ENCODE measurements at places on chromosomes 4 and X. TPM values are rescaled to one million over a fixed set of nuclear protein-coding genes. Genes with fewer than 3 reads are reported as not detected.

Gene NHS
- 5.3 TPM for total RNA-seq

Gene PFKFB1
- total RNA-seq: 0.49 TPM

Gene CSAG3
- 5.5 TPM for total RNA-seq

Gene NKX3-2
- total RNA-seq: 4.5 TPM

Gene SAGE1
- total RNA-seq: 0.15 TPM

Gene NELFA
- 30.2 TPM for total RNA-seq

Gene ADH1C
- not detected for total RNA-seq

Gene TREX2
- 1.5 TPM for total RNA-seq

Gene RHOXF2B
- total RNA-seq: not detected

Gene FRMD7
- total RNA-seq: not detected

Gene GNRHR
- total RNA-seq: not detected

Gene ABCG2
- total RNA-seq: 37.0 TPM

Gene MAGEC1
- not detected for total RNA-seq

Gene ARMCX4
- 17.9 TPM for total RNA-seq

Gene MAGED4B
- total RNA-seq: 129 TPM

Gene GSX2
- not detected for total RNA-seq

Gene XAGE1A
- total RNA-seq: not detected

Gene IRS4
- total RNA-seq: 1.8 TPM
